ENCODE measurements at places on chromosomes 13 and 19. TPM values are rescaled to one million over a fixed set of nuclear protein-coding genes. Genes with fewer than 3 reads are reported as not detected.

CGB8 gene
- not detected for total RNA-seq

RASAL3 gene
- 0.25 TPM for total RNA-seq

- no peak for DNase-seq
These were observed 12.0 kb upstream of the TUBB4A start for GRCh38 chr19:6514089-6514488.

- DNase-seq: no peak
These were observed 739.1 kb downstream of the DIAPH3 start for GRCh38 chr13:59424661-59425060.

- no peak for DNase-seq
These were observed 697.8 kb downstream of the DACH1 start for GRCh38 chr13:71169180-71169579.

MISP gene
- total RNA-seq: not detected

GRIN3B gene
- total RNA-seq: not detected

GRCh38 chr19:54921082-54921481, 15.1 kb downstream of the NCR1 start:
- DNase-seq: no peak

LMTK3 gene
- not detected for total RNA-seq

PSG1 gene
- not detected for total RNA-seq

ZSCAN4 gene
- total RNA-seq: not detected

GRCh38 chr19:30742406-30742938, 370.3 kb downstream of the ZNF536 start:
- no peak for DNase-seq

DNA sequence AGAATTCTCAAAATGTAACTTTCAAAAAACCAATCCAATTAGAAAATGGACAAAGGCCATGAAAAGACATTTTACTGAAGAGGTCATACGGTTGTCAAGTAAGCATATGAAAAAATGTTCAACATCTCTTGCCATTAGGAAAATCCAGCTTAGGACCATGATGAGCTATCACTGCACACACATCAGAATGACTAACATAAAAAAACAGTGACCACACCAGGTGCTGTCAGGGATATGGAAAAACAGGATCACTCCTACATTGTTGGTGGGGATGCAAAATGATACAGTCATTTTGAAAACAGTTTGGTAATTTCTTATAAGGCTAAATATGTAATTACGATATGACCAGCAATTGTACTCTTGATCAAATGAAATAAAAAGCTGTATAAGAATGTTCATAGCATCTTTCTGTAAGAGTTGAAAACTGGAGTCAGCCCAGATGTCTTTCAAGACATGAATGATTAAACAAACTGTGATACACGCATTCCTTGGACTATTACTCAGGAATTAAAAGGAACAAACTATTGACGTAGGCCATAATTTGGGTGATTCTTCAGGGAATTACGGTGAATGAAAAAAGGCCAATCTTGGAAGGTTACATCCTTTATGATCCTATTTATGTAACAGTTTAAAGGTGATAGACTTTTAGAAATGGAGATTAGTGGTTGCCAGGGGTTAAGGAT, 26.9 kb upstream of the RCBTB2 start:
- no peak for DNase-seq

GRCh38 chr19:31639306-31639705, 290.1 kb upstream of the TSHZ3 start:
- peak; percentile 23 for DNase-seq

DNA sequence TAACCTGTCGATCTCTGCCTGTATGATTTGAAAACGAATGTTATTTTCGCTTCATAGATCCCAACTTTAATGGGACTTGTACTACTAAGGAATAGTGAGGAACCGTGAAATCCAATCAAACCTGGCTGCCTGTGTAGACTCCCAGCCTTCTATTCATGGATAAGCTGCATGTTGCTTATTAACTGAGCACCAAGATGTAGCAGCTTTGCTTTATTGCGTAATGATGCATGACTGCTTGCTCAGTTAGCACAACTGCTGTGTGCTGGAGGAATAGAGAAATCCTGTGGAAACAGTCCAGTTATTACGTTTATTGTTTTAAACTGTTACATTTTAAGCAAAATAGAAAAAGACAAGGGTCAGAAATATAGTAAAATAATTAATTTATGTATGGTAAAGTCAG, 108.2 kb downstream of the SHISA2 start:
- DNase-seq: no peak

STOML3 gene
- not detected for total RNA-seq

DNA sequence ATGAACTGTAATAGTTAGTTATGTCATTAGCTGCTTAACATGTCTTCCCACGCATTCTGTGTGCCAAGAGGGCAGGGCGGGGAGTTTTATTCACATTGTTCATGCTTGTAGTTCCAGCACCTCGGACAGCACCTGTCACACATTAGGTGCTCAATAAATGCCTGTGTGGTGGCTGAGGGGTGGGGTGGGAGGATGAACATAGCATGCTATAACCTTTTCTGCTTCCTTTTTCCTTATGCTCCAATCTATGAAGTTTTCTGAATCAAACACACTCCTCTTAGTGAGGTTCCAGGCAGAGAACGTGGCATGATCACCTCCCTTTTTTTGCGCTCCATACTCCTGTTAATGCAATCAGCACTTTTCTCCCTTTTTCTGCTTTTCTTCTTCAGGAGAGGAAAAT, 15.8 kb upstream of the PTPRS start:
- DNase-seq: peak; percentile 27

GRCh38 chr19:3243819-3244700, 19.6 kb downstream of the CELF5 start:
- DNase-seq: peak; percentile 48

ZNF850 gene
- total RNA-seq: 0.20 TPM

CRX gene
- total RNA-seq: not detected

- DNase-seq: no peak
These were observed 99.4 kb upstream of the ZNF507 start for GRCh38 chr19:32246006-32246405.

DLL3 gene
- total RNA-seq: 5.6 TPM

DNA sequence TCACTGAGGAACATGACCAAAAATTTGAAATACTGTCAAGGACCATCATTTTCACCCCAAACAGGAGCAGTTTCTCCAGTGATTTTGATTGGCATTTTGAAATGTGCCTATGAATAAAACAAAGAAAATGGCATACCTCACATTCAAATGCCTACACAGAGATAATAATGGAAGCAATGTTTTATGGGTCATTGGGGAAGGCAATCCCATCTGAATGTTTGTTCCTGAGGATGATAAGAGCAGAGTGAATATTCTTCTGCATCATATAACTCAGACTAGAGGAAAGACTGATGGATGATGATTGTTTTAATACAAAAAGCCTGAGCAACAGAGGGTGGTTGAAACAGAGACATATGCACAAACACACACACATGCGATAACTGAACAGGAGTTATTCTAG, 2749.9 kb downstream of the PCDH9 start:
- no peak for DNase-seq

DNA sequence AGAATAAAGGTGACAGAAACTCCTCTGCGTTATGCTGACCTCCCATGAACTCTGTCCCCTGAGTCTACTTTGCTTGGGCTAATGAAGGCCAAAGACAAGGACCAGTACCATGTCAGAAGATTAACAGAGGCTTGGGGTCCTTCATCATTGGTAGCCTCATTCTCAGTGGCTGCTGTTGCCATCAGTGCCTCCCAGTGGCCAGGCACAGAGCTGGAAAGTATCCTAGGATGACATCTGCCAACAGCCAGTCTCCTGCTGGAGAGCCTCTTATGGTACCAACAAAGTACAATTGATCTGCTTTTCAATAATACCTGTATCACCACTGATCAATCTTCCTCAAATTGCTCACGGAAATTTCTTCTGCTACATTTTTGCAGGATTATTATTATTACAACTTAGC, 281.6 kb downstream of the DNAJC15 start:
- DNase-seq: no peak

DNA sequence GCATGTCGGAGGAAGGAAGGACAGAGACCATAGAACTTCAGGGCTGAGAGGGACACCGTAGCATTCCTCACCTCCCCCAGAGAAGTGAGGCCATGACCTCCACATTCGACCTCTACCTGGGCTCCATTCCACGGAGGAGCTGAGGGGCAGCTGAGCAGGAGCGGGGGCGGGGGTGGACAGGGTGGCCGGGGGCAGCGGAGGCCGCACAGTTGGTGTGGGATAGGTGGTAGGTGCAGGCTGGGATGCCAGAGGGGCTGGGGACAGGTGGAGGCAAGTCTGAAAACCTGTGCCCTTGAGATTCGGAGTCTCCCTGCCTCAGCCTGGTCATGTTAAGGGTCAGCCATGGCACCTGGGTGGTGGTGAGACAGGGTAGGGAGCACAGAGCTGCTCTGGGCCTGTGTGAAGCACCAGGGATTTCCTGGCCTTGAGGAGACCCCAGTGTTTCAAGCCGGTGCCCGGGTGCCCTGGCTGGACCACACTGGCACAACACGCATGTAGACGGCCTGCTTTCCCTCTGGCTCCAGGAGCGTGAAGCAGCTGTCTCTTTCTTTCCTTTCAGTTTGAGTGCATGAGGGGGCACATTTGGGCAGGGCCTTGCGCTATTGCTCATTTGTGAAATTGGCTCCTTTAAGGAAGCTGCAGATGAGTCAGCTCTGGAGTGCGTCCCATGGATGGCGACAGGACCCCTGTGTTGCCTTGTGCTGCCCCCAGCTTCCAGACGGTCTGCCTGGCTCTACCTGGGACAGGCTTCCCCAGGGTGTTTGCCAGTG, 51.8 kb downstream of the TSSK6 start:
- no peak for DNase-seq

ZNF497 gene
- total RNA-seq: 3.2 TPM

GRCh38 chr13:111080642-111081041, 34.5 kb upstream of the ARHGEF7 start:
- DNase-seq: no peak

- no peak for DNase-seq
These were observed 8.5 kb upstream of the ZNF442 start for GRCh38 chr19:12374026-12374425.

NKPD1 gene
- total RNA-seq: not detected

- DNase-seq: no peak
These were observed 1.1 kb upstream of the ONECUT3 start for GRCh38 chr19:1752009-1752756.

DNA sequence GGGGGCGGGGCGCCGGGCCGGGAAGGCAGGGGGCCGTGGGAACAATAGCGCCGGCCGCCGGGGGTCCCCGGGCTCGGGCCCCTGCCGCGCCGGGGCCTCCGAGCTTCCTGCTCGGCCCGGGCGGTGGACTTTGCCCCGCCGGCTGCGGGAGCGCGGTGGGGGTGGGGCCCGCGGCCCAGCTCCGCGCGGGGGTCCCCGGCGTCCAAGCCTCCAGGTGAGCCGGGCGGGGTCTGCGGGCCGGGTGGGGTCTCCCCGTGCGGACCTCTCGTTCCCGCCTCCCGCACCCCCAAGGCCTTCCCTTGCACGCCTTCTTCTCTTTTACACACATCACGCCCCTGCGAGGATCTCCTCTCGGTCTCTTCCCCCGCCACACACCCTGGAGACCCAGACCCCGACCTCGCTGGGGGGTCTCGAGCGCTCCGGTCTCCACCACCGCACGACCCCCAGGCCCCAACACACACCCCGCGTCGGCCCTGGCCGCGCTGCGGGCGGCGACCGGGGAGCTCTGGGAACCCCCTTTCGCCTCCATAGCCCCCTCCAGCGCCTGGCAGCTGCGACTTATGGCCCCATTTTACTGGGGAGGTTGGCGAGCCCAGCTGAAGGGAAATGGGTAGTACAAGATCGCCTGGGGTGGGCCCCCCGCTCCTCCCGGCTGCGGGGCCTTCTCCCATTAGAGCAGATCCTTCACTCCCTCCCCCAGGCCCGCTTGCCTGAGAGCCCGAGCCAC, 711 bp downstream of the CAMSAP3 start:
- DNase-seq: no peak

DNA sequence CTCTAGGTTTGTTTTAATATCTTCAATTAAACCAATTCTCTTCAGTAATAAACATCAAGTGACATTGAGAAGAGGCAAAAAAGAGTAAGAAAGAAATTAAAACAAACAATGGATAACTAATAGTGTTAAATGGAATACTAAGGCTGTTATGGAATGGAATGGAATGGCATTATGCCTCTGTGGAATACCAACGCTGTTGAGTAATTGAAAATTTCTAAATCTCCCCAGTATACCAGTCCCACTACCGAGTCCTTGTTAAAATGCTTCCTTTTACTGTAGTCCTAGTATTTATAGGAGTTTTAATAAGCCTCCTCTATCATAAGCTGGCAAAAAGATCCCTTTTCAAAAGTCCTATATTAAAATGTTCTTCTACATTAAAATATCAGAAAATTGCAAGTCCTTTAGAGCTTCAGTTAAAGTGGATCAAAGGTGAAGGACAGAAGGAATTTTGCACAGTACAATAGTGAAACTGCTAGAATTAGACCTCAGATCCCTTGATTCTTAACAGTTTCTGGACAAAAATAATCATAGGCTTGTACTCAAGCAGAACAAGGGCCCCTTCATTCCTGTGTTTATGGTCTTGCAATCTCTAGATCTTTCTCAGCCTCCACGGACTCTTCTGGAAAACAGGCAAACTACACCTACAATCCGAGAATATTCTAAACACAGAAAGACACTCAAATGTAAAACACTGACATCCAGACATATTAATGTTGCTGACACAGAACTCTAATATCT, 128.2 kb downstream of the PCDH9 start:
- DNase-seq: no peak

GRCh38 chr13:114114006-114114640, 18.3 kb downstream of the RASA3 start:
- DNase-seq: no peak

- no peak for DNase-seq
These were observed 21.3 kb upstream of the EPHX3 start for GRCh38 chr19:15253513-15253912.

- DNase-seq: no peak
These were observed 342.2 kb upstream of the HTR2A start for GRCh38 chr13:47239025-47239424.

DNA sequence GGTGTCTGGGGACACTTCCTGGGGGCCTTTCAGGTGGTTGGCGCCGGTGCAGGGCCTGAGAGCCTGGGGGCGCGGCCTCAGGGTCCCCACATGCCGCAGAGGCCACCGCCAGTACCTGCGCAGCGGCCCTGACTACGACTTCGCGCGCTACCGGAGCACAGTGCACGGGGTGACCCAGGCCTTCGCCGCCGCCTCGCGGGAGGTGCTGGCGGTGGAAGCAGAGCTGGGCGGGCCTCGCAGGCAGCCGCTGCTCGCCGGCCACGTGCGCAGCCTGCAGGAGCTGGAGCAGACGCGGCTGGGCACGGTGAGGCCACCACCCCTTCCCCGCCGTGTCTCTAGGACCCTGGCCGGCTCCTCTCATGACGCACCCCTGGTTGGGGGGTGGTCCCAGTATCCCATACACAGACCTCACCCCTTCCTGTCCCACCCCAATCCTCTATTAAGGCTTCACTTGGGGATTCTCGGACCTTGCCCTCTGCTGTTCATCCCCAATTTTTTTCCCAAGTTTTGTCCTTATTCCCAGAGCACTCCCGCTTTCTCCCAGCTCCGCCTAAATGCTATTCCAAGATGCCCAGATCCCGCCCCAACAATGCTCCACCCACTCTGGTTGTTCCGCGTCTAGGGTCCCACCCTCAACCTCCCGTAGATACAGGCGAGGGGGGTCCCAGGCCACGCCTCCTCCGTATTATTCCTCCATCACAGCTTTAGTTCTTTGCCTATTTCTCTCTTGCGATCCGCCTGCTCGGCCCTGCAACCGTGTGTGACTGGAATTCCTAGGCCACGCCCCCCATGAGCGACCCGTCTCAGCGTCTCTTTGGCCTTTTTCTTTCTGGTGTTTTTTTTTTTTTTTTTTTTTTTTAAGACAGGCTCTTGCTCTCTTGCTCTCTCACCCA, 1.0 kb downstream of the REX1BD start:
- DNase-seq: peak; percentile 83

GRCh38 chr13:32248801-32249200, 66.4 kb downstream of the ZAR1L start:
- DNase-seq: no peak
